ENCODE measurements at places on chromosomes 3 and 15.

DNA sequence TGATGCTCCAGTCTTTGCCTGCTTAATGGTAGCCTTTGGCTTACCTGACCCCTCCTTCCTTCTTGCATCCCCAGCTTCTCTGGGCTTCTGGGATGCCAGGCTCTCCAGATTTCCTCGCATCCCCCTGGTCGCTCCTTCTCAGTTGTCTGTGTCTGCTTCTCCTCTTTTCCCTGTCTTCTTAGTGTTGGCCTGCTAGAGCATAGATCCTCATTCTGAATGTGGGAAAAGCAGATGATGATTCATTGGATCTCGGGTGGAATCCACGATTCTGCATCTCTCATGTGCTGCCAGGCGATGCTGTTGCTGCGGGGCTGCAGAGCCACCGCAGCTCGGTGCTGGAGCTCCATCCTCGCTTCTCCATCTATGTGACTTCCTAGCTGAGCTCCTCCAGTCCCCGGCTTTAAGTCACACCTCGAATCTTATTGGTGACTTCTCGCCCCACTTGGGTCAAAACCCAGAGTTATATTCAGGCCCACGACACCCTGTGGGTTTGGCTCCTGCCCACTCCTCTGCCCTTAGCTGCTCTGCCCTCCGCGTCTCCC, 47.4 kb downstream of the CGNL1 start:
- no peak for DNase-seq

- no peak for DNase-seq
Observed at GRCh38 chr3:133675631-133676335, 14.0 kb upstream of the TOPBP1 start.

- no peak for DNase-seq
Observed at GRCh38 chr15:62524848-62525247, 359.8 kb upstream of the C2CD4B start.

GRCh38 chr3:46846624-46847542, 16.4 kb downstream of the MYL3 start:
- no peak for DNase-seq

DNA sequence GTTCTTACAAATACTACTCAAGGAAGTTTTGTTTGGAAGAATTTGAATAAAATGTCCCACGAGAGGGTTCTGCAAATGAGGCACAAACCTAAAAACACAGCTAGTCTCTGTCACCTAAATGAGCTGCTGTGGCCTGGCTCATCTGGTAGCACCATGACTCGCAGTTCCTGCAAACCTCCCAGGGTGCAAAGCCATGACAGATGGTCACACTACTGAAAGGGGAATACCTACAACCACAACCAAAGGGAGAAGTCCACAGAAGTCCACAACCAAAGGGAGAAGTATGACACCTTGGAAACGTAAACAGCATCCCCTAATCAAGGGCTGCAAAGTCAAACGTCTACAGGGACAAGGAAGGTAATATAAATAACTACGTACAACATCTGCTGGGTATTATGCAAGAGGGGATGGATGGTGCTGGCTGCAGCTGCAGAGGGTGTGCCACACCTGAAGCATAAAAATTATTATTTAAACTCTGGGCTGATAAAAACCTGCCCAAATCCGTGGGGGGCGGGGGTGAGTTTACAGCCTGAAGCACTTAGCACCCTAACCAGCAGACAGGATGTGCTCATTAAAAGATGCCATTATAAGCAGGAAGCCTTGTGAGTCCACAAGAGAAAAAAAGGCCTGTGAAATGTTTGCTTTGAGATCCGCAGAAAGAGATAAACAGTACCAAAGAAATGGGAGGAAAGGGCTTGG, 184.0 kb downstream of the MAGI1 start:
- DNase-seq, result peak; percentile 74

- DNase-seq, result no peak
Observed at GRCh38 chr15:96230526-96231181, 99.8 kb upstream of the NR2F2 start.

DNA sequence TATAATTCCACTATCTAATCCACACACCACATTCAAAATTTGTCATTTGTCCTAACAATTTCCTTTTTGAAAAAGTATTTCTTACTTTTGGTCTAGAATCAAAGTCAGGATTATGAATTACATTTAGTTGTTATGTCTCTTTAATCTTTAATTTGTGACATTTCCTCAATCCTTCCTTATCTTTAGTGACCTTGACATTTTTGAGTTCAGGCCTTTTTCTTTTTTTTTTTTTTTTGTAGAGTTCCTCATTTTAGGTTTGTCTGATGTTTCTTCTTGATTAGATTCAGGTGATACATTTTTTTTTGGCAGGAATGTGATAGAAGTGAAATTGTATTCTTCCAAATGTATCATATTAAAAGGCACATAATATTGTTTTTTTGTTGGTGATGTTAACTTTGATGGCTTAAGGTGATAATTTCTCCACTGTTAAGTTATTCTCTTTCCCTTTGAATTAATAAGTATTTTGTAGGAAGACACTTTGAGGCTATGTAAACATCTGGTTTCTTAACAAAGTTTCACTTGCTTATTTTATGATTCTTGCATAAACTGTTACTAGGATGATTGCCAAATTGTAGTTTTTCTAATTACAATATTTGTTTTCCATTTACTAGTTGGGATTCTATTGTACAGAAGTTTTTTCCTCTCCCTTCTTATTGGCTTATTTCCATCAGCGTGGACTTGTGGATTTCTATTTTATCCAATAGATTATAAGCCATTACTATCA, 16.3 kb downstream of the SLC35G2 start:
- no peak for DNase-seq

- no peak for DNase-seq
Observed at GRCh38 chr3:195173657-195174056, 97.3 kb downstream of the XXYLT1 start.

DNA sequence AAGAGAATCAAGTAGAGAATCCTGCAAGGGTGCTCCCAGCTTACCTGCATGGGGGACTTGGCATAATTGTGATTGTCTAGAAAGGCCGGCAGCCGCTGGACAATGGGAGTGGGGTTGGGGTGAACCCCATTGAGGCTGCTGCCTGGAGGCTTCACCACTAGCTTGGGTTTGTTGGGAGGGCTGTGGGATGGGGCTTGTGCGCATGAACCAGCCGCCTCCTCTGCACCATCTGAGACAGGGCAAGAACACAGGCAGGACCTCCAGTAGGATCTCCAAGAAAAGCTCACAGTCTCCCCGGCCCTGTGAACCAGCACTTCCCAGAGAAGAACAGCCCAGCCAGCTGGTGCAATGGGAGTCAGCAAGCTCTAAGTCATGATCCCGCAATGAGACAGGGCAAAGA, 39.8 kb downstream of the SEMA3G start:
- DNase-seq, result no peak

- peak; percentile 48 for DNase-seq
Observed at GRCh38 chr15:51132384-51133139, 37.9 kb upstream of the TNFAIP8L3 start.

Data from DMS53 (cell line).